ENCODE measurements at places on chromosomes 7 and 10. TPM values are rescaled to one million over a fixed set of nuclear protein-coding genes. Genes with fewer than 3 reads are reported as not detected.

Gene CYP2C19
- 0.21 TPM for total RNA-seq

GRCh38 chr7:117492649-117493048 lies 12.8 kb downstream of the CFTR start:
- no peak for DNase-seq

Gene WDFY4
- 2.6 TPM for total RNA-seq

- no peak for DNase-seq
Measured at GRCh38 chr10:29144126-29144525, 144.7 kb upstream of the LYZL1 start.

Gene ENTPD7
- 6.2 TPM for total RNA-seq
